ENCODE measurements at places on chromosomes 1 and 21.

- DNase-seq = no peak
Measured at GRCh38 chr1:42927920-42928505, 30.7 kb downstream of the SLC2A1 start.

DNA sequence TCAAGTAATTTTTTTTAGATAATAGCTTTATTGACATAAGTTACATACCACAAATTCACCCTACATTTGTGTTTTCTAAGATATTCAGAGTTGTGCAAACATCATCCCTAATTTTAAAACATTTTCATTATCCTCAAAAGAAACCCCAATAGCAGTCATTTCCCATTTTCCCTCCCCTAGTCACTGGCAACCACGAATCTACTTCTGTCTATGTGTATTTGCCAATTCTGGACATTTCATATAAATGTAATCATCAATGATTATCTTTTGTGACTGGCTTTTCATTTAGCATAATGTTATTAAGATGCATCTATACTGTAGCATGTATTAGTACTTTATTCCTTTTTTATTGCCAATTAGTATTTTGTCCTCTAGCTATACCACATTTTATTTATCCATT, 88.8 kb upstream of the SLFNL1 start:
- no peak for DNase-seq

DNA sequence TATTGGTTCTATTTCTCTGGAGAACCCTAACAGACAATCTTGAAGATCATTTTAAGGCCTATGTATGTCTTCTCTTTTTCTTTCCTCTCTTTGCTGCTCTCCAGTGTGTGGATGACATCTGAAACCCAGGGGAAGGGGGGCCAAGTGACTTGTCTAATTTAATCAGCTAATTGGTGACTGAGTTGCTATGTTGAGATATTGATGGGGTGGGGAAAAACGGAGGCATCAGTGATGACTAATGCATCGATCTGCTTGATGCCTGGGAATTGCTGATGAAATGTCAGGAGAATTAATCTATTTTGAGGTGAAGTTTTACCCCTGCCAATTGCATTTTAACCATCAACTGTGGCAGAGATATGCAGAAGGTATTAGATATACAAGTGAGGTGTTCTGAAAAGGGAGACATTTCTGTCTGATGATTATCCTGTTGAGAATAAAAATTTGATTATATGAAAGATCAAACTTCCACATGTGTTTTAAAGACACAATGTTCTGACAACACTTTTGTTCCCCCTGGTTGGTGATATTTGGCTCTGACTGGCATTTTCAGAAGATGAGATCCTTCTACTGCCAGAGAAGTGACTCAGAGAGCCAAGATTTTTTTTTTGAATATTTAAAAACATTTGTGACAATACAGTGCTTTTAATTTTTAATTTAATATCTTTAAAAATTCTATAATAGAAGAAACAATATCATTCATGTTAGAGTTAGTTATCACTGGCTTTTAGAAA, 18.7 kb upstream of the PTGFR start:
- DNase-seq = no peak

GRCh38 chr1:167819849-167820683, 93.9 kb downstream of the ADCY10 start:
- DNase-seq = peak; percentile 41

DNA sequence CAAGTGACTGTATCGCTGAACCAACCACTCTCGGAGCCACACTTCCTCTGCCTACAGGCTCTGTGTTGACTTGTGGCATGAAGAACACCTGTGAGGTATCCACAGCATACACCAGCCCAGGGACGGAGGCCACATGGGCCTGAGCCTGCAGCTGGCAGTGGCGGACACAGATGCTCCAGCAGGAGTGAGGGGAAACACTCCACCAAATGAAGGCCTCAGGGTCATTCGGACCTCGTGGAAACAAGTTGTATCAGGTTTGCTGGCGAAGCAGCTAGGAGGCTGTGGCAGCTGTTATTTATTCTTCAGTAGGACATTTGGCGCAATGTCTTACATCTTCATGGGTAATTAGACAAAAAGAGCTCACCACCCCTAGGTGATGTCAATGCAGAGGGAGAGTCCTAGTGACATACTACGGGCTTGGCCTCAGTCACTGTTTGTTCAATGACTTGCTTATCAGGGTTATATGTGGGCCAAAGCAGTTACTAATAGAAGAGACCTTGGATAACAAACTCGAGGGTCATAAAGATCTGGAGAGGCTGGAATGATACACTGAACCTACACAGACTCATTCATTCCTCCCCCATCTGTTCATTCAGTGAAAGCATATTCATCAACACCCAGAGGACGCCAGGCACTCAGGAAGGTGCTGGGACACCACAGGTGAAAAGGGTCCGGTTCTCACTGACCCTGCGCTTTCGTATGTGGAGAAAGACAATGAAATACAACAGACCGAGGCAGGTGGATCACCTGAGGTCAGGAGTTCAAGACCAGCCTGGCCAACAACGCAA, 11.6 kb upstream of the ETS2 start:
- DNase-seq = no peak

DNA sequence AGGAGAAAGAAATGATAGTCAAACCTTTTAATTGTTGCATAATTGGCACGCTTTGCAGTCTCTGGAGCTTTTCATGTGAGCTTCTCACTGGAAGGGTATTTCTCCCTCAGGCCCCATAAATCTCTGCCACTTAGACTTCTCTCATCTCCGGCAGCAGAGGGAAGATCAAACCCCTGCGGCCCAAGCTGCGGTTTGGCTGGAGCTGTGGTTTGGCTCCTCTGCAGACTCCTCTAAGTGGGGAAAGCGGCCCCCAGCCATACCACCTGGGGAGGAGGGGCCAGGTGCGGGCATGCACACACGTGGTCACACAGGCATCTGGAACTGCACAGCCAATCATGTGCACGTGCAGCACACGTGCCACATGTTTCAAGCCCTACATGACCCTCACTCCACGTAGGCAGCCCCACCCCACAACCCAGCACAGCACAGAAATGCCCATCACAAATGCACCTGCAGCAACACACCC, 58.3 kb downstream of the UBE2T start:
- no peak for DNase-seq

DNA sequence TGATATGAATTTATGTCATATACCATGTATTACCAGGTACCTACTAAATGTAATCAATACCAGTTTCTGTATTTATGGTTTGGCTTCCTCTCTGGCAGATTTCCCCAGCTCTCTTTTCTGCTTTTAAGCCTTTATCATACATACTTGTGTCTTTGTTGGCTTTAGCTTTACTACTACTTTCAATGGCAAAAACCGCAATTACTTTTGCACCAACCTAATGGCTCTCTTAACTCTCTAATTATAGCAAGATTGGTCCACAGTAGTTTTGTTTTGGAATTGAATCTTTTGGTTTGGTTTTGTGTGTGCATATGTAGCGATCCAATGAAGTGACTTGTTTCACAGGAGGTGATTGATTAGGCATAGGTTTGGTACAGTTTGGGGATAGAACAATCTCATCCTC, 93.6 kb downstream of the ATG4C start:
- no peak for DNase-seq

GRCh38 chr1:246280551-246280950, 226.5 kb downstream of the SMYD3 start:
- DNase-seq = no peak

DNA sequence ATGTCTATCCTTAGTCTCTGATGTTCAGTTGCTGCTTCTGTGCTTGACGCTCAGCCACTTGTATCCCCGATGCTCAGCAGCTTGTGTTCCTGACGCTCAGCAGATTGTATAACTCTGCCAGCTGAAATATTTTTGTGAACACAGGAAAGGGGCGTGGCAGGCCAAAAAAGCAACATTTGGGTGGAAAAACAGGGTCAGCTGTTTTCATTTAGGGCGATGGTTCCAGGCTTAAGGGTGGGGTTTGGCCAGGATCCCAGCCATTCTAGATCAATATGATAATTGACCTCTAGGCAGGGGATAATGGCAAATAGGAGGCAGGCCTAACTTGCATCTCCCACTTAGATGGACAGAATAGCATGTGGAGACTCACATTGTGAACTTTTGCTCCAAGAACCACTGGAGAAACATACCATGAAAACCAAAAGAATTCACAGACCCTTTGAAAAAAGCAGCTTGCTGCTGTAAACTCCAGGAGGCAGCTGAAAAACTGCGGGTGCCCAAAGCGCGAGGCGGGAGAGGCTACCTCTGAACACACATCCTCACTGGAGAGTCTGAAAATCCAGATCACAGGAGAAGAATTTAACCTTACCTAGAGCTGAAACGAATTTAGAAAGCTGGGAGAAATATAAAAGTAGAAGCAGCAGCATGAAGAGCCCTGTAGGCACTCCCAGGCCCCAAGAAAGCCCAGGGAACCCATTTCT, 58.3 kb downstream of the ZNF648 start:
- DNase-seq = no peak

- no peak for DNase-seq
Measured at GRCh38 chr1:224809613-224810012, 119.9 kb upstream of the DNAH14 start.

DNA sequence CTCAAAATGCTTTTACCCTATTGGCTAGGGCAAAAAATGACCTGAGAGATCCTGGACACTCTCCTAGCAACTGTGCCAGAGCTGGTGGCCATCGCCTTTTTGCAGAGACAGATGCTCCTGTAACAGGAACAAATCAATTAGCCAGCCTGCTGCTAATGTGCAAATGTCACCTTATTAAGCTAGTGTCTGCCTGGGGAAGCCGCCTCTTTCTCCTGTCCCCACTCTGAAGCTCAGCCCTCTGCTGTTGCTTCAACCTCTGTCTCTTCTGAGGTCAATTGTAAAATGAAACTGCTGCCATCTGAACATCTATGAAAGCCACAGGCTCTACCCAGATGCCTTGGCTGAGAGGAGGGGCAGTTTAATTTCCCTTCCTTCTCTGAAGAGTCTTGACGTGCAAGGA, 85.5 kb upstream of the CACNA1E start:
- DNase-seq = peak; percentile 43

DNA sequence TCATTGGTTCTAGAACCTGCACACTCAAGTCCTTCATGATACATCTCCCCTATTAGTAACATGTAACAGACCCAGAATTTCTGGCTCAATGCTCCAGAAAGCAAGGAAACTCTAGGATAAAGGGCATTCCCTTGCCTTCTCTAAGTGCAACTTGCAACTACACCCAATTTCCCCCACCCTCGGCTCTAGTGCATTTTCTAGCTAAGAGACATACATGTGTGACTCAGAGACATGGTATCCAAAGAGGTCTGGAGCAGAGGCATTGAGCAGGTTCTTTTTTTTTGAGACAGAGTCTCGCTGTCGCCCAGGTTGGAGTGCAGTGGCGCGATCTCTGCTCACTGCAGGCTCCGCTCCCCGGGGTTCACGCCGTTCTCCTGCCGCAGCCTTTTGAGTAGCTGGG, 132.9 kb downstream of the ZC3H11B start:
- no peak for DNase-seq
